CD4-positive, alpha-beta T cell treated with Interleukin-4 for 4 hours (primary cell): ENCODE measurements at places on chromosomes 2 and 18.

GRCh38 chr2:18402-19271, 27.7 kb downstream of the FAM110C start:
- DNase-seq = no peak

DNA sequence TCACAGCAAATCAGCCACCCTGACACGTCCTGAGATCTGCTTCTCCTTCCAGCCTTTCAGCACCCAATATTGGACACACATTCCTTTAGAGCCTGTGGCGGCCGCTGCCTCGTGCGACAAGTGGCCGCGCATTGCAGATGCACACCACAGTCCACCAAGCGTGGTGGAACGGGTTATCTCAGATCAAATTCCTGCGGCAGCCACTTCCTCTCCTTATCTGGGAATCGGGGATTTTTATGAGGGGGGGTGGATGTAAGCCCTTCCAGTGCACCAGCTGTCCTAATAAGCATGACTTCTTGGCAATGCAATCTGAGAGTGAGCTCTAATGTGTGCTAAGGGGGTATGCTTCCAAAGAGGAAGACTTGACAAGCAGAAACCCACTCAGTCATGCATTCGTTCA, 18.3 kb upstream of the BMP10 start:
- DNase-seq = no peak

- DNase-seq = peak; percentile 54
Measured at GRCh38 chr18:35029770-35030169, 11.4 kb upstream of the MAPRE2 start.

GRCh38 chr18:62242955-62243354, 55.9 kb downstream of the RELCH start:
- DNase-seq = no peak

DNA sequence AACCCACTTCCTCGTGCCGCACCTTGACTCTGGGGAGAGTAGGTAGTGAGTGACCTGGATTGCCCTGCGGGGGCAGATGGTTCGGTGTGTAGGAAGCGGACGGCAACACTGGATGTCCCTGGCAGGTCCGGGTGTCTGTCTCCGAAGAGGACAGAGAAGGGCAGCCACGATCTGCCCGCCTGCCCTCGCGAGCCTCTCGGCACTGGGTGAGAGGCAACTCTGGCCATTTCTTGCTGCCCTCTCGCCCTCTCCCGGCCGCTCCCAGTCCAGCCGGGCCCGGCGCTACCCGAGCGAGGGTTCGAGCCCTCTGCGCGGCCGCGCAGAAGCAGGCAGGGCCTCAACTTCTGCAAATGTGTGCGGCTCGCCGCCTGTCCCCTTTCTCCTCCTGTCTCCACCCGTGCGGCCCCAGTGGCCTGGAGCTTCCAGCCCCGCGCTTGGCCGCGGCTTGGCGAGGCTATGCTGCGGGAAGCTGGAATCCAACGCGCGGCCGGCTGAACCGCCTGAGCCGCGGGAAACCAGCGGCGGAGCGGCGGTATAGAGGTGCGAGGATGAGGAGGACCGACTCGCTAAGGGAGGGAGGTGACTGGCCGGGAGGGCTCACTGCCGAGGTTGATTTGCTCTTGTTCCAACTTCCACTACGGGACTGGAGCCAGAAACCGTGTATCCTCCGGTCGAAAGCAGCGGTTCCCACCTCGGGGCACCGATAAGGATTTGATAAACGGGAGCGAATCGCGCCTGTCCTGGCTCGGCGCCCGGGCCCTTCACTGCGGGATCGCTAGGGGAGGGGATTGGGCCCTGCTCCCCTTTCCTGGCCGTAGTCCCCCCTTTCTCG, 1.5 kb downstream of the EPAS1 start:
- DNase-seq = no peak

DNA sequence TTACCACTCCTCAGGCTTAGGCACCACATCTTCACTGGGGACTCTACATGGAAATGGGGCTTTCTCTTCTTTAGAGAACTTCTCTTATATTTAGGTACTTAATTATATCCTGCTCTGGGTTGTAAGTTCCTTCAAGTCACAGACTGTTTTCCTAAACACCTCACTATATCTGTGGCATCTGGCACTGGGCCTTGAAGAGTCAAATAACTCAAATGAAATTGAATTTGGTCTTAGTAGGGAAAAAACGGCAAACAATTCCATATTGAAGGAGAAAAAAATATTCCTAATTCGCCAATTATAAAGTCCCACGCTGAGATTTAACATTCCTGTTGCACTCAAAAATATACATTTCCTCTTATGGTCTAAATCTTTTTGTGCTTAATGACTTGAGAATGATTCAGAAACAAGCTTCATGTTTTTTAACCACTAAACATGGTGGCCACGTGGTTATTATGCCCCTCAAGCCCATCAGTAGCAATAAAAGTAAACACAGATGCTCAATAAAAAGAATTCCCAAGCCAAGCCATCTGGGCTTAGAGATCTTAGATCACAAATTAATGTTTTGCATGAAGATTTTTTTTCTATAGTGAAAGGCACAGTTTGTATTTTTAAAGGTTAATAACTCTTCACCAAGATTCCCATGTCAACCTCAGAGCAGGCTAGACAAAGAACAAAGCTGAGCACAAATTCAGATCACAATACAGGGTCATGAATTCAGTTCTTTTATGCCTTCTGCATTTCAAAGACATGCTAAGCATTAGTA, 105.5 kb upstream of the SYT4 start:
- no peak for DNase-seq

- no peak for DNase-seq
Measured at GRCh38 chr2:51706220-51706619, 674.3 kb upstream of the NRXN1 start.

- DNase-seq = no peak
Measured at GRCh38 chr2:27412419-27413152, 3.2 kb upstream of the PPM1G start.

DNA sequence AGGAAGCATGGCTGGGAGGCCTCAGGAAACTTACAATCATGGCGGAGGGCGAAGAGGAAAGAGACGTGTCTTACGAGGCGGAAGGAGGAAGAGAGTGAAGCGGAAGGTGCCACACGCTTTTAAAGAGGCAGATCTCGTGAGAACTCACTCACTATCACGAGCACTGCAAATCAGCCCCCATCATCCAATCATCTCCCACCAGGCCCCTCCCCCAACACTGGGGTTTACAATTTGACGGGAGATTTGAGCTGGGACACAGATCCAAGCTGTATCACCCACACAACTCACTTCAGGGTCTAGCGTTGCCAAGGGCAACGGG, 5.1 kb upstream of the BOK start:
- no peak for DNase-seq

- DNase-seq = peak; percentile 38
Measured at GRCh38 chr2:10792001-10792634, 20.5 kb downstream of the PDIA6 start.

- DNase-seq = no peak
Measured at GRCh38 chr18:10928772-10929373, 220.5 kb downstream of the PIEZO2 start.

GRCh38 chr2:118502106-118502505, 345.3 kb downstream of the EN1 start:
- no peak for DNase-seq

DNA sequence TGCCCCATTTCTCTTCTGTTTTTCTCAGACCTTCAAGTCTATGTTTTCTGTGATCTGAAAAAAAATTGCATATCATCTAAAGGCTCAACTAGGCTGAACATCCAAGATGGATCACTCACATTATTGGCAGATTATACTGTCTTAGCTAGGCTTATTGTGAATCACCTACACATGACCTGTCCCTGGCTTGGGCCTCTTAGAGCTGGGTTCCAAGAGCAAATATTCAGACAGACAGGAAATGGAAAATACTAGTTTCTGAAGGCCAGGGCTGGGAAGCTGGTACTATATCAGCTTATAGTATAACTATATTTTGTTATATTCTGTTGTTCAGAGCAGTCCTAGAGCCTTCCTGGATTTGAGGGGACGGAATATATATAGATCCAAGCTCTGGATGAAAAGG, 90.3 kb downstream of the PIK3C3 start:
- DNase-seq = no peak

- DNase-seq = no peak
Measured at GRCh38 chr2:45273412-45274249, 264.4 kb upstream of the SIX2 start.

- no peak for DNase-seq
Measured at GRCh38 chr2:30514134-30514847, 67.2 kb downstream of the LCLAT1 start.

DNA sequence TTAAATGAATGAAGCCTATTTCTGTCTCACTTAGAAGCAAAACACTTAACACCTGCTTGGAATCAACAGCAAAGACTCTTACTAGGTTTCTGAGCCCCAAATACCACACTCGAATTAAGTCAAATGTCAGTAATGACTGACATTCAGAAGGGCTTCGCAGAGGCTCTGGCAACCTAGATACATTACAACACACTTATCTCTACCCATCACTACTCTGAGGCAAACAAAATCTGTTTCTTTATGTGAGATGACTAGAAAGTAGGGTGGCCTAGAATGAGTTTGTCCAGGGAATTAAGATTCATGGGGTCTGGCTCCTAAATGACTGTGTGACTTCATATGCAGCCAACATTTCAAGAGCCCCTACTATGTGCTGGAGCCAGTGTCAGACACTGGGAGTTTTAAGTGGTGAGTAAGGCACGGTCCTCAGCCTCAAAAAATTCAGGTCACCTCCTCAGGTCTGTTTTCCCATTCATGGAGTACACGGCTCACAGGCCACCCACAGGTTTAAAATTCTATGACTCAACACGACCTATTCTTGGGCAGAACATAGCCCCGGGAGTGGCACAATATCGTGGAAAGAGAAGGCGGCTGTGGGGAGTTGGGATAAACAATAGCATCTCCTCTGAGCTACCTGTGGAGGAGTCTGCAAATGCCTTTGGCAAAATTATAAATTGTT, 150.3 kb upstream of the ZFP36L2 start:
- DNase-seq = no peak

DNA sequence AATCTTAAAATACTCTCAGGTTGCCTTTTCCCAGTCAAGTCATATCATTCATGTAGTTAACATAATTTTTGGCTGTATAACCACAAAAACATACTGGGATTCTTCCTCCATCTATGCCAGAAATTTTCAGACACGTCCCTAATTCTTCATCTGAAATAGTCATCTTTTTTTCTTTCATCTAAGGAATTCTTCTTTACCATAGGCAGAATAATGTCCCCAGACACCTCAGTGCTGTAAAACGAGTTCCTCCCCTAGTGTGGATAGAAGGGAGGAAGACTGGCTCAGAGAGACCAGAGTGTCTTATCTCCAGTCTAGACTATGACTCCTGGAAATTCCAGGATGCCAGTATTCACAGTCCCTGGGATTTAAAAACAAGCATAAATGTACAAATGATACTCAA, 127.8 kb downstream of the MREG start:
- no peak for DNase-seq

- peak; percentile 65 for DNase-seq
Measured at GRCh38 chr2:43169987-43170386, 56.4 kb downstream of the ZFP36L2 start.

- DNase-seq = no peak
Measured at GRCh38 chr2:241270531-241270930, 44.9 kb downstream of the HDLBP start.

GRCh38 chr2:58047373-58047935, 848 bp downstream of the VRK2 start:
- DNase-seq = no peak

DNA sequence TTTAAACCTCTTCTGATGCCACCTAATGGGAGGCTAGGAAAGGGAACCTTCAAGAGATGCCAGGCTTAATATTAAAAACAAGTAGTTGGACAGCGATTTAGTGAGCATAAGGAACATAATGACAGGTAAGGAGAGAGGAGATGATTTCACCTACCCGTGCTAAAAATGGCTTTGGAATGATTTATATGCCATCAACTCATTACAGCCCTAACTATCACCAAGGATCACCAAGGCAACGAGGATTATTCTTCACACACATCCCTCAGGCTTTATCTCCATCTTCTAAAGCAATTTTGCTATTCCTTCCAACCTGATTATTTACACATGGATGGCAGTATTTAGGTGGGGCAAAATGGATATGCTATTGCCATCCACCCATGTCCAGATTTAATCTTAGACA, 237.8 kb downstream of the DCC start:
- no peak for DNase-seq

DNA sequence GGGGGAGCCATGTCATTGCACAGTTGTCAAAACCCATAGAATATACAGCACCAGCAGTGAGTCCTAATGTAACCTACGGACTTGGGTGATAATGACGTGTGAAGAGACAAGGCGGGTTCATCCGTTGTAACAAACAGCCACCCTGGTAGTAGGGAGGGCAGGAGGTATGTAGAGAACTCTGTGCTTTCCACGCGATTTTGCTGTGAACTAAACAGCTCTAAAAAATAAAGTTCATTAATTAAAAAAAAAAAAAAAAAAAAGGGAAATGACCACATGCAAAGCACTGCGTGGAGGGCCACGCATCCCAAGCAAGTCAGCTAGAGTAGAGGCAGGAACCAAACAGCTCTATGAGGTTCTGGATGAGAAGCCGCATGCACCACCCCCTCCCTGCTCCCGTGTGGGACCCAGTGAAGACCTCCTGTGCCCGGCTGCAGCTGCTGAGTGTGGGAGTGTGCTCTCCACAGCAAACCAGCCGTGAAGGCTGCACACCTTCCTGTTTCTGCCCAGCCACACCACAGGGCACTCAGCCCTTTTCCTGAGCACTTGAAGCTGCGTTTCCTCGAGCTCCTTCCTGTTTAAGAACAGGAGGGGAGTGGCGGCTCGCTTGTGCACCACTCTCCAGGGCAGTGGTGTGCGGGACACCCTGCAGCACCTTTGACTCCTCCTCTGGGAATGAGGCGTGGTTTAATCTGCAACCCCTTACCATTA, 65.6 kb downstream of the ODC1 start:
- DNase-seq = peak; percentile 52

DNA sequence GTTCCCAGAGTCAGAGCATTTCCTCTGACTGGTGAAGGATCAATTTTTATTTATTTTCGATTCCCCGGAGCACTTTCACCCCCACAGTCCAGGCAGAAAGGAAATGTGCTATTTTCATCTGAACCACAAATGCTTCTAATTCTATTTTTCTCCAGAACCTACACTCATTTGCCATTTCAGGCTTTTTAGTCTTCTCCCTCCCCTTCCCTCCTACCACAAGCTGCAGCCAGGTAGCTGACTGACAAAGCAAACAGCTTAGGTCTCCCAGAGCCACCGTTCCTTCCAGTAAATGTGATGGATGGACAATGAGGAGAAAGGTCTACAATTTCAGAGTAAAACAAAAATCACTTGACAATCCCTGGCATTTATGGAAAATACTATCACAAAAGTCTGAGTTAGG, 76.9 kb downstream of the KLF7 start:
- no peak for DNase-seq

DNA sequence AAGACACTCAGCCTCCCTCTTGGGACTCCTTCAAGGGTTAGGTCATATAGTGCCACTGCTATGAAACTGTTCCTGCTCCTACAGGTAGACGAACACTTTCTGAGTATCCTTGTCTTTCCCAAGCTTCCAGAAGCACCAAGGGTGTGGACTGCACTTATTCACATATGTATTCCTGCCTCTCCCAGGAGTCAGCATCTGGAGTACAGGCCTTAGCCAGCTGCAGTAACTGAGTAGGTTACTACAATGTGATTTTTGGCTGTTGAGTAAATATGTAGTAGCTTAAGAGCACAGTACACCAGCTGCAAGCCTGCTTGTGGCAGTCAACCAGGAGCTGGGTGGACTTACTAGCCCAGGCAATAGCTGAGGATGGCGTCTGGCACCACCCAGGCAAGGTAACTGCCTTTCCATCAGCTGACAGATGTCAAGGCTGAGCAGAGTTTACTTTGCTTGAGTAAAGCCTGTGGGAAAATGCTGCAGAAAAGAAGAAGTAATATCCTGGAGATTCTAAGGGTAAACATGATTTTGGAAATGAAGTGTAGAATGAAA, 14.0 kb upstream of the SCLY start:
- DNase-seq = no peak

- DNase-seq = no peak
Measured at GRCh38 chr18:6921571-6921970, 192.1 kb downstream of the ARHGAP28 start.
